ENCODE measurements at places on chromosomes 4 and X.

DNA sequence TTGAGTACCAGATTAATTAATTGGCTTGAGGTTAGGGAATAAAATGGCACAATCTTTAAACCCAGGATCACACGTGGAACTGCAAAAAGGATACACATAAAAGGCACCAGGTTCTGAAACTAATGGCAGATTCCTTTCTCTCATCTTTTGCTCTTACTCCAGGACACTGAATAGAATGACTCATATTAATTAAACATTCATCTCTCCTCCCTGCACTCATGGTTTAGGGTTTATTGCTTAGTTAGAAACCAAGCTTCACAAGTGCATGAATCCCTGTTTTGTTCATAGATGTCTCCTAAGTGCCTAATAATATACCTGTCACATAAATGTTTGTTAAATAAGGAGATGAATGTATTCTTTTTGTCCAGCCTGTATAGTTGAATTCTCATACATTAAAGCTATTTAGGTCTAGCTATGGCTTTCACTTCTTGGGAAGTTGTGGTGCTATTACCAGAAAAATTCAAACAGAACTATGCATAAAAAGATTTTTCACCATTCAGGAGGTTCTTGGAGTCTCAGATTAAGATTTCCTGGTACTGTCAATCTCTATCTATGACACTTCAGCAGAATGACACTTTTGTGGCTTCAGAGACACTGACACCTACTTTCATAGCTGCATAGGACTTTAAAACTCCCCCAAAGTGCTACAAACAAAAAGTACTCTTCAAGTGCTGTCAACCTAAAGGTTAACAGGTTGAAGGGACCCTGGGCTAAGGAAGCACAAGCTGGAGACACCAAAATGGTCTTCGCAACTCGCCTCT lies 7.4 kb downstream of the CORIN start:
- H3K36me3 ChIP-seq = no peaks in the 10 kb centered on the region
- H3K4me1 ChIP-seq = peaks cover 8% of the 10 kb centered on the region
- DNase-seq = no peak
- H3K27ac ChIP-seq = no peak overlapping the region
- no peak overlapping the region for H3K4me3 ChIP-seq
- H3K27me3 ChIP-seq = no peaks in the 10 kb centered on the region

DNA sequence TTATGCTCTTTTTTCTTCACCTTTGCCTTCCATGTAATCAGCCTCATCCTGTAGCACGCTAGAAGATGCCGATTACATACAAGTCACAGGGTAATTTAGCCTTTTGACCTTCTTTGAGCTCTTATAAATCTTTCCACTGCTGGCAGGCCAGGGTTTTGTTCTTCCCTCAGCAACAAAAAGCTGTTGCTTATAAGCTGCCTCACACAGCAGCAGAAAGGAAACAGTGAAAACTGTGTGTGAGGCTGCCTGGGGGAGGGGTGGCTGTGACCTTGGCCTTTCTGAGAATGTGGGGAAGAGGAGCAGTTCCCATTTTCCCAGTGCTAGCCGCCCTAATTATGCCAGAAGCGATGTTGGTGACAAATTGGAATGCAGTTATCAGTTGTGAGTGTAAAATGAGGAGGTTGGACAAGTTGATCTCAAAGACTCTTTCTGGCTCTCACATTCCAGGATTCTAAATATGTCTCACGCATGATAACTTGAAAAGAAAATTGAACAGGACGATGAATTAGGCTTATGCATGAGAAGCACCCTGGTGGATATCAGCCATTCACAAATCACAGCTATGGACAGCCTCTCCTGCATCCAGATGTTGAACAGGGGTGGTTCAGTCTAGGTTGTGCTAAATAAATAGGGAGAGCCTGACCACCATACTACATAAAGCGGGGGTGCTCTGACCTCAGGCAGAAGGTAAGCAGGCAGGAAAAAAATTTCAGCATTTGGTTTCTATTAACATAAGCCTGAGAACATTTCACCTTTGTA lies 25.7 kb downstream of the SLITRK2 start:
- no peaks in the 10 kb centered on the region for H3K4me1 ChIP-seq
- H3K4me3 ChIP-seq = no peak overlapping the region
- H3K36me3 ChIP-seq = no peaks in the 10 kb centered on the region

GRCh38 chr4:174444390-174444789 lies 77.9 kb downstream of the HPGD start:
- no peak overlapping the region for H3K4me3 ChIP-seq
- H3K27me3 ChIP-seq = no peaks in the 10 kb centered on the region
- DNase-seq = no peak
- no peak overlapping the region for H3K27ac ChIP-seq
- no peaks in the 10 kb centered on the region for H3K36me3 ChIP-seq
- H3K4me1 ChIP-seq = no peaks in the 10 kb centered on the region

DNA sequence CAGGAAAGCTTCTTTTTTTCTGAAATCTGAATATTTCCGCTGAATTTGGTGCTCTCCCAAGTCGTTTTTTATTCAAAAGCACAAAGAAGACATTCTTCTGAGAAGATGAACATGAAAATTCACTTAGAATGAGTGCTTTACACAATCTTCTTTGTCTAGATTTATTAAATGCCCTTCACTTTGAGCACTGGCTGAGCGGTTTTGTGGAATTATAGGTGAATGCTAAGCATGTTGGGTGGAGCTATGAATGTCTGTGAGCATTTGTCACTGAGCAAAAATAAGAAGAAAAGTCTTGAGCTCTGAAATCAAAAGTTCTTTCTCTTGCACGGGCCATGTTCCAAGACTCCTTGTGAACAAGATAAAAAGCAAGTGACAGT lies 13.1 kb downstream of the GASK1B start:
- no peaks in the 10 kb centered on the region for H3K4me1 ChIP-seq
- no peaks in the 10 kb centered on the region for H3K36me3 ChIP-seq
- H3K27me3 ChIP-seq = no peaks in the 10 kb centered on the region
- H3K27ac ChIP-seq = no peak overlapping the region
- no peak overlapping the region for H3K4me3 ChIP-seq

GRCh38 chrX:118254611-118255010 lies 91.3 kb upstream of the WDR44 start:
- DNase-seq = peak; percentile 1
- no peak overlapping the region for H3K4me3 ChIP-seq
- no peak overlapping the region for H3K27ac ChIP-seq
- no peaks in the 10 kb centered on the region for H3K27me3 ChIP-seq
- no peaks in the 10 kb centered on the region for H3K4me1 ChIP-seq

DNA sequence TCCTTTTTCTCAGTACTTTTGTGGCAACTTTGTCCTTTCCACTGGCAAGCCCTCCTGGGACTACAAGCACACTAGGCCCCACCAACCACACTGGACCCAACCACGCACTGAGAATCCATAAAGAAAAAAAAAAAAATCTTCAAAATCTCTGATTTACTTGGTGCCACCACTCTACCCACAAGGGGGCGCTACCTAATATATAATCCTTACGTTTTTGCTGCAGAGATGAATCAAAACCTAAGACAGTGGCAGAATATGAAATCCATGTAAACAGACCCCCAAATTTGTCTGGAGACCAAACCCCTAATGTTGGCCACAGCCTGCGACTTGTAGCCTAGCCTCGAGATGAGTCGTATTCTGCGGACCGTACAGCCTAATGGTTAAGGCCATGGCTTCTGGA lies 63.5 kb upstream of the ARHGAP36 start:
- H3K27me3 ChIP-seq = no peaks in the 10 kb centered on the region
- H3K36me3 ChIP-seq = no peaks in the 10 kb centered on the region
- H3K27ac ChIP-seq = no peak overlapping the region
- H3K4me1 ChIP-seq = no peaks in the 10 kb centered on the region
- no peak for DNase-seq
- no peak overlapping the region for H3K4me3 ChIP-seq

GRCh38 chr4:79987401-79987800 lies 85.6 kb downstream of the ANTXR2 start:
- no peak for DNase-seq
- H3K27ac ChIP-seq = no peak overlapping the region
- no peak overlapping the region for H3K4me3 ChIP-seq
- no peaks in the 10 kb centered on the region for H3K4me1 ChIP-seq

DNA sequence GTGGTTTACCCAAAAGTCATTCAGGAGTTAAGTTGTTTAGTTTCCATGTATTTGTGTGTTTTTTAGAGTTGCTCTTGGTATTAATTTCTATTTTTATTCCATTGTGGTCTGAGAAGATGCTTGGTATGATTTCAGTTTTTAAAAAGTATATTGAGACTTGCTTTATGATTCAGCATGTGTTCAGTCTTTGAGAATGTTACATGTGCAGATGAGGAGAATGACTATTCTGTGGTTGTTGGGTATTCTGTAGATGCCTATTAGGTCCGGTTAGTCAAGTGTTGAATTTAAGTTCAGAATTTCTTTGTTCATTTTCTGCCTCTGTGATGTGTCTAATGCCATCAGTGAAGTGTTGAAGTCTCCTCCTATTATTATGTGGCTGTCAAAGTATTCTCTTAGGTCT lies 249.4 kb downstream of the ARHGAP10 start:
- no peaks in the 10 kb centered on the region for H3K36me3 ChIP-seq
- no peaks in the 10 kb centered on the region for H3K27me3 ChIP-seq
- no peak overlapping the region for H3K27ac ChIP-seq
- H3K4me1 ChIP-seq = no peaks in the 10 kb centered on the region
- H3K4me3 ChIP-seq = no peak overlapping the region

DNA sequence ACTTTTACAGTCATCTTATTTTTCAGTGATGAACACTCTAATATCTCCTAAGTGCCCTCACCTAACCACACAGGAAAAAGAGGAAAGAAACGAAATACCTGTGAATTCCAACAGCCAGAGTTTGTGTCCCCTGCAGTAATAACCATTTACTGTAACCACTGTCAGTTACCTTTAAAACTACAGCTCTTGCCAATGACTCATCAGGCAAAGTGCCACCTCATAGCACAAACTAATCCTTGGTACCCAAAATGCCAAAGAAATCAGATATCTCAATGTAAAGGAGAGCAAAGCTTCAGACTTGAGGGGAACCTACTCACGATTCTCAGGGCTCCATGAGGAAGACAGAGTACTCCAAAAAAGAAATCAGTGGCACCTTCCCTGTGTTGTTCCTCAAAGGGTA lies 146.5 kb downstream of the NDST3 start:
- no peak overlapping the region for H3K4me3 ChIP-seq
- no peaks in the 10 kb centered on the region for H3K4me1 ChIP-seq
- no peaks in the 10 kb centered on the region for H3K36me3 ChIP-seq
- no peaks in the 10 kb centered on the region for H3K27me3 ChIP-seq

DNA sequence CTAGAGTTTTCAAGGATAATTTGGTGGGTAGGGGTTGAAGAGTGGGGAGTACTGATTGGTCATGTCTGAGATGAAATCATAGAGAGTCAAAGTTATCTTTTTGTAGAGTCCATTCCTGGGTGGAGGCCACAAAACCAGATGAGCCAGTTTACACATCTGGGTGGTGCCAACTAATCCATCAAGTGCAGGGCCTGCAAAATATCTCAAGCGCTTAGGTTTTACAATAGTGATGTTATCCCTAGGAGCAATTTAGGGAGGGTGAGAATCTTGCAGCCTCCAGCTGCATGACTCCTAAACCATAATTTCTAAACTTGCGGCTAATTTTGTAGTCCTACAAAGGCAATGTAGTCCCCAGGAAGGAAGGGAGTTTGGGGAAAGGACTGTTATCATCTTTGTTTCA lies 988.3 kb upstream of the LCORL start:
- no peak for DNase-seq
- no peaks in the 10 kb centered on the region for H3K36me3 ChIP-seq
- H3K4me1 ChIP-seq = no peaks in the 10 kb centered on the region
- no peak overlapping the region for H3K27ac ChIP-seq
- no peak overlapping the region for H3K4me3 ChIP-seq
- no peaks in the 10 kb centered on the region for H3K27me3 ChIP-seq

DNA sequence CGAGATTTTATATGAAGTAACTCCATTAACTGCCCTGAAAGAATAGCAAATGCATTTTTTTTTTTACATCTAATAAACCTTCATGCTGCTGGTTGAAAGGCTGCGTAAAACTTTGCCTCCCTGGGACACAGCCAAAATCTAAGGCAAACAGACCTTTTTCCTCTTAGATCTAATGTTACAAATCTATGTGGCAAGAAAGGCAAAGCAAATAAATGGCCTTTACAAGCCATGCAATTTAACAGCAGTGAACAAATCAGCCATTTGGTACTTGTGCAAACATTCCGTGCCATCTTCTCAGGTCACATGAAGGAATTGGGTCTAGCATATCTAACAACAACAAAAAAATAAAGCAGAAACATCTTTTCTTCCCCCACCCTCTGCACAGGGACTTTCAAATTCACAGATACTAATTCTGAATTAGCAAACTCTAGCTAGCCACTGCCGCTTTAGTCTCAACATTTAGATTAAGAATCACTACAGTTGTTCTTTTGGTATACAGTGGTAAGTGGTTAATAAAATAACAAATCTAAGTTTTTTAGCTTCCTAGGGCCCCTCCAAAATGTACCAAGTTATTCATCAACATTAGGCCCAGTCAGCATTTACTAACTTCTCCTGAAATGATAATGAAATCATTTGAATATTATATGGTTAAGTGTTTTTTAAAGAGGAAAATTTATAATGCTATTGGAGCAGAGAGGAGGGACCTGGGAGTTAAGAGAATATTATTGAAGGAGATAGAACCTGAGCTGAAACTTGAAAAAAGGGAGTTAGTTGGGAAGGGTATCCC lies 593.8 kb downstream of the SMARCA1 start:
- DNase-seq = no peak
- no peak overlapping the region for H3K4me3 ChIP-seq
- no peak overlapping the region for H3K27ac ChIP-seq
- no peaks in the 10 kb centered on the region for H3K4me1 ChIP-seq

DNA sequence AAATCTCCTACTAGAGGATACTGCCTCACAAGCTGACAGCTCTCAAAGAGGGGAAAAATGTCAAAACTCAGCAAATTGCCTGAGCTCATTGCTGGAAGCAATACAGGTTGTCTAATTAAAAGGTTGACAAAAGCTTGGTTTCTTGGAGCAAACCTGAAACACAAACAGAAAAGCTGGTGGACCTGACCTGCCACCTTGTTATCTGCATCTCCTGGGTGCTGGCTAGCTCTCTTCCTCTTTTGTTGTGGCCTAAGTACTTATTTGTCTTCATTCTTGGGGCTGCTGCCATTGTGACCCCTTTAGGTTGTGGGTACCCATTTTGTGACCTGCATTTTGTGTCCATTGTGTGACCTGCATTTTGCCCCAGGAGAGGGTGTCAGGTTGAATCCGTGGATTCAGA lies 184.5 kb downstream of the KIT start:
- H3K4me3 ChIP-seq = no peak overlapping the region
- H3K36me3 ChIP-seq = no peaks in the 10 kb centered on the region
- H3K27ac ChIP-seq = no peak overlapping the region
- H3K4me1 ChIP-seq = no peaks in the 10 kb centered on the region

- no peaks in the 10 kb centered on the region for H3K27me3 ChIP-seq
- H3K36me3 ChIP-seq = no peaks in the 10 kb centered on the region
- no peak overlapping the region for H3K4me3 ChIP-seq
- DNase-seq = no peak
These were observed 102.5 kb upstream of the GABRA2 start for GRCh38 chr4:46492394-46492793.

- no peak overlapping the region for H3K27ac ChIP-seq
- no peak overlapping the region for H3K4me3 ChIP-seq
- H3K36me3 ChIP-seq = no peaks in the 10 kb centered on the region
These were observed 78.6 kb upstream of the RAI2 start for GRCh38 chrX:17939724-17940123.

GRCh38 chrX:15299941-15300851 lies 15.2 kb downstream of the ASB11 start:
- no peak overlapping the region for H3K4me3 ChIP-seq
- no peaks in the 10 kb centered on the region for H3K4me1 ChIP-seq
- no peaks in the 10 kb centered on the region for H3K36me3 ChIP-seq
- no peaks in the 10 kb centered on the region for H3K27me3 ChIP-seq
- DNase-seq = no peak
